GM12878 (cell line): ENCODE measurements at places on chromosomes 3 and 15. TPM values are rescaled to one million over a fixed set of nuclear protein-coding genes. Genes with fewer than 3 reads are reported as not detected.

- no peak overlapping the region for H3K4me3 ChIP-seq
- no peak for DNase-seq
- no peaks in the 10 kb centered on the region for H3K4me1 ChIP-seq
- no peaks in the 10 kb centered on the region for H3K36me3 ChIP-seq
- H3K27ac ChIP-seq, result no peak overlapping the region
- H3K27me3 ChIP-seq, result no peaks in the 10 kb centered on the region
These were observed 692.7 kb downstream of the MCTP2 start for GRCh38 chr15:94924057-94924456.

The NANOGP8 gene
- not detected in 2 replicates for total RNA-seq

DNA sequence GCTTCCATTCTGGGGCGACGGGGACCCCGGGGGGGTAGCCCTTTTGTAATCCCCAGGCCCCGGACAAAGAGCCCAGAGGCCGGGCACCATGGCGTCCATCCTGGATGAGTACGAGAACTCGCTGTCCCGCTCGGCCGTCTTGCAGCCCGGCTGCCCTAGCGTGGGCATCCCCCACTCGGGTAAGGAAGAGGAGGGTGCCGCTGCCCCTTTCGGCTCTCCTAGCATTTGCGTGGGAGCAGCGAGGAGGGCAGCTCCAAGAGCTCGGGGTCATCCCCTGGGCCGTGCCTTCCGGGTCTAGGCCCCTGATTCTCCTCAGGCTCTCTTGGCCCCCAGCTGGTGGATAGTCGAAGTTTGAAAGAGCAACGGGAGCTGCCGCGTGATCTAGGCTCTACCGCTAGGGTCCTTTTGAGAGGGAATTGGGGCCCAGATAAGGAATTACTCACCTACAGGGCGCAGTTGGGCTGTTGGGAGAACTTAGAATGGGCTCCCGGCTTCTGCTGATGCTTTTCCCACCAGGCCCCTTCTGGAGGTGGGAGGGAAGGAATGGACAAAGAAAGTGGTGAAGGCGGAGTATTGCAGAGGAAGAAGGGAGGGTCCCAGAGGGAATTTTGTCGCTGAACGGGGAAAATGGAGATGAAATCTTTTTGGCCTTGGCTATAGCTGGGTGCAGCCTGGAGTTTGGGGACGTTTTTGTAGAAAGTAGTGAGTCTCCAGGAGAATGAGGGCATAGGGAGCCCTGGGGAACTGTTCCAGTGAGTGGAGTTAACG lies 615 bp downstream of the VPS18 start:
- no peak for DNase-seq
- H3K4me3 ChIP-seq, result peak overlapping the region; percentile 96
- H3K27me3 ChIP-seq, result no peaks in the 10 kb centered on the region
- H3K27ac ChIP-seq, result peak overlapping the region; percentile 86

The SYNPR gene
- not detected in 2 replicates for total RNA-seq

GRCh38 chr3:155741603-155742002 lies 3.3 kb downstream of the PLCH1 start:
- H3K36me3 ChIP-seq, result no peaks in the 10 kb centered on the region
- H3K4me1 ChIP-seq, result peaks cover 6% of the 10 kb centered on the region; the same call in 1 of the 2 replicates
- H3K4me3 ChIP-seq, result no peak overlapping the region
